Activated naive CD8-positive, alpha-beta T cell treated with anti-CD3 and anti-CD28 coated beads, Interleukin-2, amount 10 ng/mL, durations not matched to agents 7 days and 5 days (primary cell): ENCODE measurements at places on chromosomes 2 and 18. TPM values are rescaled to one million over a fixed set of nuclear protein-coding genes. Genes with fewer than 3 reads are reported as not detected.

Gene DSC1
- 0.71 TPM for total RNA-seq

Gene DYNAP
- not detected for total RNA-seq

Gene ZNF804A
- 0.08 TPM for total RNA-seq

Gene THSD7B
- not detected for total RNA-seq

Gene COL4A3
- total RNA-seq, result not detected

Gene ACKR3
- total RNA-seq, result 4.5 TPM

Gene CREG2
- not detected for total RNA-seq

Gene SAG
- total RNA-seq, result 0.45 TPM

Gene EHD3
- 1.6 TPM for total RNA-seq

Gene RAMP1
- total RNA-seq, result 1.1 TPM

Gene TNFAIP6
- total RNA-seq, result not detected
